Stimulated activated CD4-positive, alpha-beta T cell treated with anti-CD3 and anti-CD28 coated beads, Interleukin-1b, Interleukin-23, amount 100 ng/mL, for 1 hour (primary cell): ENCODE measurements at places on chromosomes 12 and 14.

GRCh38 chr14:34749408-34749807, 35.0 kb upstream of the CFL2 start:
- DNase-seq = no peak

GRCh38 chr12:51888316-51889215, 663 bp downstream of the ANKRD33 start:
- no peak for DNase-seq

DNA sequence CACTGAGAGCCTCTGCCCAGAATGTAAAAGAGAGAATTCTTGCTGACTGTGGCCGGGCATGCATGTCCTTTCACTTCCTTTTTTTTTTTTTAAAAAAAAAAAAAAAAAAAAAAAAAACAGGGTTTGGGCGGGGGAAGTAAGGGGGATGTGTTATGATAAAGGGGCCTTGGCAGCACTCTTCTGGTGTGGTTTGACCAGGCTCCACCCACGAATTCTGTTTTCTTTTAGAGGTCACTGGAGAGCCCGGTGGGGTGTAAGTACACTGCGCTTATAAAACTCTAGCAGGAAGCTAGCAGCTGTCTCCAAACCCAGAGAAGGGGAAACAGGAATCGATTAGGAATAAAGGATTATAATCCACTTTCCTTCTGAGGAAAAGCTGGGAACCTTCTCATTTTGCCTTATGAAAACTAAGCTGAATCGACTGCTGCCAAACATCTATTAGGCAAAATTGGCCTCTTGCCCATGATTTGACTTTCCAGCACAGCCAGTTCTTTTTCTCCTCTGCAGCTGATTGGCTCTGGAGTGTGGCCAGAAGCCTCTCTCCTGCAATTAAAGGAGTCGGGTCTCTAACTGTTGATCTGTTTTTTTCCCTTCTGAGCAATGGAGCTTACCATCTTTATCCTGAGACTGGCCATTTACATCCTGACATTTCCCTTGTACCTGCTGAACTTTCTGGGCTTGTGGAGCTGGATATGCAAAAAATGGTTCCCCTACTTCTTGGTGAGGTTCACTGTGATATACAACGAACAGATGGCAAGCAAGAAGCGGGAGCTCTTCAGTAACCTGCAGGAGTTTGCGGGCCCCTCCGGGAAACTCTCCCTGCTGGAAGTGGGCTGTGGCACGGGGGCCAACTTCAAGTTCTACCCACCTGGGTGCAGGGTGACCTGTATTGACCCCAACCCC, 27.7 kb upstream of the HIGD1C start:
- no peak for DNase-seq

- no peak for DNase-seq
Observed at GRCh38 chr12:98296462-98297079, 218.8 kb upstream of the TMPO start.

GRCh38 chr14:103071544-103072251, 12.3 kb upstream of the LBHD2 start:
- no peak for DNase-seq

- DNase-seq = no peak
Observed at GRCh38 chr12:52828156-52828555, 6.0 kb downstream of the KRT79 start.

- no peak for DNase-seq
Observed at GRCh38 chr14:91108941-91109611, 4.8 kb upstream of the DGLUCY start.

- DNase-seq = no peak
Observed at GRCh38 chr12:2669560-2669959, 125.2 kb upstream of the FKBP4 start.

DNA sequence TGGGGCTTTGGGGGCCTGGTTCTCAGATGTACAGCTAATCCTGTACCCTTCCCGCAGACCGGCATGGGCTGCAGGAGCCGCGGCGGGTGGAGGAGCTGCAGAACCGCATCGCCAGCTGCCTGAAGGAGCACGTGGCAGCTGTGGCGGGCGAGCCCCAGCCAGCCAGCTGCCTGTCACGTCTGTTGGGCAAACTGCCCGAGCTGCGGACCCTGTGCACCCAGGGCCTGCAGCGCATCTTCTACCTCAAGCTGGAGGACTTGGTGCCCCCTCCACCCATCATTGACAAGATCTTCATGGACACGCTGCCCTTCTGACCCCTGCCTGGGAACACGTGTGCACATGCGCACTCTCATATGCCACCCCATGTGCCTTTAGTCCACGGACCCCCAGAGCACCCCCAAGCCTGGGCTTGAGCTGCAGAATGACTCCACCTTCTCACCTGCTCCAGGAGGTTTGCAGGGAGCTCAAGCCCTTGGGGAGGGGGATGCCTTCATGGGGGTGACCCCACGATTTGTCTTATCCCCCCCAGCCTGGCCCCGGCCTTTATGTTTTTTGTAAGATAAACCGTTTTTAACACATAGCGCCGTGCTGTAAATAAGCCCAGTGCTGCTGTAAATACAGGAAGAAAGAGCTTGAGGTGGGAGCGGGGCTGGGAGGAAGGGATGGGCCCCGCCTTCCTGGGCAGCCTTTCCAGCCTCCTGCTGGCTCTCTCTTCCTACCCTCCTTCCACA, 7.6 kb downstream of the NR4A1 start:
- no peak for DNase-seq

- DNase-seq = no peak
Observed at GRCh38 chr12:94712815-94713515, 62.6 kb upstream of the TMCC3 start.

- no peak for DNase-seq
Observed at GRCh38 chr14:59294662-59294992, 106.2 kb downstream of the DAAM1 start.

DNA sequence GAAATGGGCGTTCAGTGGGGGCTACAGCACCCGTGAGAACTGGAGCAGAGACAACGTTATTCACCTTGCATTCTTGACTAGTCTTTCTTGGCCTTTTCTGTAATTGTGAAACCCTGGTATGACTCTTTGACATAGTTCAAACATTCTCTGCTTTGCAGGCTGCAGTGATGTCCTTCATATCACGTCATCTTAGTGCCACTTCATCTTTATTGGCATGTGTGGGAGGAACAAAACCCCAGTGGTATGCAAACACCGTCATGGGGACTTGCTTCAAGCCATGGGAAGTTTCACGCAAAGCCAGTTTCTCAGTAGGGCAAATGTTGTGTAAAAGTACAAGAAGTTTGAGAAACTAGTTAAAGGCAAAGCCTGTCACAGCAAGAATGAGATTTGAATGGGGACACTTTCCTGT, 20.2 kb upstream of the DUSP16 start:
- DNase-seq = no peak

DNA sequence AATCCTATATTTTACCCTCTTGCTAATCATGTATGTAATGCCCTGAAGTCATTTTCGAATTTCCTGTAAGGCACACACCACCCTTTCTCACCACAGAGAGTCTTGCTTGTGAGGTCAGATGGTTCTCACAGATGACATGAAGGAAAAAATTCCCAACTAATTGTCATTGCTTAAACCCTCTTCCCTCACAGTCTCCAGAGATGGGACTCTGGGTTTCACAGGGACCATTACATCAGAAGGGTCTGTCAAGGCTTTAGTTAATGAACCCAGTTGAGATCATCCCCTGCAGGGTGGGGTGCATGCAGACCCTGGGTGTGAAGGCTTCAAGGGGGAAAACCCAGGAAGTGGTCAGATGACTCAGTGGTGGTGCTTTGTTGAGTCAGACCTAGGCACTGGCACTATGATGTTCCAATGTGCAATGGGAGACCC, 229.6 kb downstream of the BCAT1 start:
- DNase-seq = no peak

GRCh38 chr12:72063073-72063472, 124.4 kb downstream of the TPH2 start:
- DNase-seq = no peak

- DNase-seq = no peak
Observed at GRCh38 chr12:8699714-8700113, 1.9 kb downstream of the RIMKLB start.

GRCh38 chr14:93868165-93868564, 59.0 kb upstream of the FAM181A start:
- DNase-seq = no peak
